ENCODE measurements at places on chromosomes 2 and 18. TPM values are rescaled to one million over a fixed set of nuclear protein-coding genes. Genes with fewer than 3 reads are reported as not detected.

The NEU4 gene
- 0.17 TPM for polyA plus RNA-seq

DNA sequence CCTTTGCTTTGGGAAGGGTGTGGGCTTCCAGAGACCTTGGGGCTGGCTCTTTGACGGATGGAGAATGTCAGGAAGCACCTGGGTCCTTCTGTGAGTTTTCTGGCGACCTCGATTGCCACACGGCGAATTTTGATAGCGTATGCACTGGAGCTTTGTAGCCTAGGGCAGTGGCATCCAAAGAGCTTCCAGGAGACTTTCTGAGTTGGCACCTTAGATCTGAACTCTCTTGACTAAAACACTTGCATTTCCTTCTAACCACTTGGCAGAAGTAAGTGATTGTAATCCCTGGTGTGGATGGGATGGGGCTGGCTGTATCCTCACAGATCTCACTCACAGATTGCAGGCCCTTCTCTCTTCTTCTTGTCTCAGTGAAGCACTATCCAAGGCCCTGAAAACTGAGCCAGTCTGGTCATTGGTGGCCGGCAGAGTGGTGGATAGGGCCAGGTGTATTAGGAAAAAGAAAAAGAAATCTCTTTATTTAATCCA is 7.8 kb downstream of the RNF144A start:
- DNase-seq = no peak
- H3K27ac ChIP-seq = no peak overlapping the region
- no peak overlapping the region for H3K4me3 ChIP-seq
- no peaks in the 10 kb centered on the region for H3K27me3 ChIP-seq

- H3K36me3 ChIP-seq = no peaks in the 10 kb centered on the region
- DNase-seq = no peak
- H3K27ac ChIP-seq = no peak overlapping the region
- no peaks in the 10 kb centered on the region for H3K4me1 ChIP-seq
These were observed 761.8 kb downstream of the LRRTM4 start for GRCh38 chr2:76760367-76760704.

The NTSR2 gene
- not detected for polyA plus RNA-seq

GRCh38 chr2:214328941-214329340 is 81.9 kb upstream of the VWC2L start:
- no peaks in the 10 kb centered on the region for H3K36me3 ChIP-seq
- no peaks in the 10 kb centered on the region for H3K27me3 ChIP-seq
- DNase-seq = no peak
- H3K27ac ChIP-seq = no peak overlapping the region

DNA sequence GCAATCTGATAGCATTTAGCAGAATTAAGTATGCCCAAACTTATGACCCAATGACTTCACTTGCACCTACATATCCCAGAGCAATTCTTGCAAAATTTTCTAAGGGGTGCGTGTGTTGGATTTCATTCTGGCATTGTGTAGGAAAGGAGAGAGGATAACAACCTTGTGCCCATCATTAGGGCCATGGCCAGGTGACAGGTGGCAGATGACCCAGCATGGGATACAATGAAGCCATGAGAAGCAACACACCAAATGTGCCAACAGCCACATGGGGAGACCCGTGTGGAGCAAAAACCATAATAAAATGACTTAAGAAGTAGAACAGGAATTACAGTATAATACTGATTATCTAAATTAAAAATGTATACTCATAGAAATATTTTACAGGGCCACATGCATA is 166.9 kb upstream of the EPB41L3 start:
- H3K4me1 ChIP-seq = no peaks in the 10 kb centered on the region
- no peak for DNase-seq
- H3K27me3 ChIP-seq = no peaks in the 10 kb centered on the region
- H3K36me3 ChIP-seq = no peaks in the 10 kb centered on the region
- H3K27ac ChIP-seq = no peak overlapping the region

The STK36 gene
- 98.5 TPM for polyA plus RNA-seq

GRCh38 chr2:46369783-46370182 is 72.6 kb downstream of the EPAS1 start:
- H3K27ac ChIP-seq = peak overlapping the region; percentile 10
- H3K27me3 ChIP-seq = no peaks in the 10 kb centered on the region
- H3K4me1 ChIP-seq = peaks cover 4% of the 10 kb centered on the region
- H3K36me3 ChIP-seq = no peaks in the 10 kb centered on the region
- H3K4me3 ChIP-seq = no peak overlapping the region

The ACVR1C gene
- polyA plus RNA-seq = 0.29 TPM

DNA sequence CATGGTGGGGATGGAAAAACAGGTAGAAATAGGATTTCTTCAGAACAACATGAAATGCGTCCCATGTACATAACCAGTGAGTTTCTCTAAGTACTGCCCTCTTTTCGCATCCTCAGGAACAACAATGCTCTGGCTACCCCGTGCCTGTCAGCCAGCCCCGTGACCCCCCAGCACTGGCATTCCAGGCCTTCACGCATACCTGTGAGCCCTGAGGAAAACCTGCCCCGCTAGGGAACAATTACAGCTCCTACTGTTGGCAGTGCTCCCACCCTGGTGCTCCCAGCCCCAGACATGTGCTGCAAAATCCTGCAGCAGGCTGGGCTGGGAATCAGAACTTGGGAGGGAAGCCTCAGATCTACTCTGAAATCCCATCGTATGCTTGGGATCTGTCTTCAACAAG is 9.1 kb downstream of the SMAD7 start:
- no peak for DNase-seq
- peaks cover 99% of the 10 kb centered on the region for H3K4me1 ChIP-seq
- H3K36me3 ChIP-seq = peaks cover 62% of the 10 kb centered on the region
- H3K27ac ChIP-seq = peak overlapping the region; percentile 97
- no peaks in the 10 kb centered on the region for H3K27me3 ChIP-seq

DNA sequence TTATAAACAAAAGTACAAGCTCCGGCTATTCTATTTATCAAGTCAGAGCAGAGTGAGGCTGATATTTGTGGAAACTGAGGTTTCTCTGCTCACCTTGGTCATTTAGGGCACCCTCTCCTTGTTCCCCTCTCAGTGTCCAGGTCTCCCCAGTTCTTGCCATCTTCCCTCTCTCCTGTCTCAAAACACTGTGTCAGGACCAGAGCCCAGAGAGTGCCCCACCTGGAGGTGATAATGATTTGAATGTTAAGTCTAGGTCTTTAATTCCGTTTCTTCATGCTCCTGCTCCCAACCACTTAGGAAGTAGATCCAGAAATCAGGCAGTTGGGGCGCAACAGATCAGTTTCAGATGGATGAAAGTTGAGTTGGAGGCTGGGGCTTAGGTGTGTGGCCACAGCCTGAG is 9.2 kb upstream of the ADCY3 start:
- H3K27ac ChIP-seq = no peak overlapping the region
- H3K4me3 ChIP-seq = no peak overlapping the region
- DNase-seq = no peak
- H3K27me3 ChIP-seq = no peaks in the 10 kb centered on the region
- H3K4me1 ChIP-seq = peaks cover 12% of the 10 kb centered on the region

The APOB gene
- polyA plus RNA-seq = 0.03 TPM

- no peak overlapping the region for H3K4me3 ChIP-seq
- no peaks in the 10 kb centered on the region for H3K36me3 ChIP-seq
- DNase-seq = no peak
- no peaks in the 10 kb centered on the region for H3K27me3 ChIP-seq
These were observed 88.3 kb downstream of the SOWAHC start for GRCh38 chr2:109702250-109702985.

- no peaks in the 10 kb centered on the region for H3K4me1 ChIP-seq
These were observed 19.1 kb downstream of the RAMP1 start for GRCh38 chr2:237878321-237879057.

The TTR gene
- polyA plus RNA-seq = 0.35 TPM

- H3K27ac ChIP-seq = peak overlapping the region; percentile 75
- H3K36me3 ChIP-seq = no peaks in the 10 kb centered on the region
- peak overlapping the region; percentile 55 for H3K4me3 ChIP-seq
- DNase-seq = peak; percentile 80
These were observed 652 bp downstream of the GPC1 start for GRCh38 chr2:240435948-240436682.

DNA sequence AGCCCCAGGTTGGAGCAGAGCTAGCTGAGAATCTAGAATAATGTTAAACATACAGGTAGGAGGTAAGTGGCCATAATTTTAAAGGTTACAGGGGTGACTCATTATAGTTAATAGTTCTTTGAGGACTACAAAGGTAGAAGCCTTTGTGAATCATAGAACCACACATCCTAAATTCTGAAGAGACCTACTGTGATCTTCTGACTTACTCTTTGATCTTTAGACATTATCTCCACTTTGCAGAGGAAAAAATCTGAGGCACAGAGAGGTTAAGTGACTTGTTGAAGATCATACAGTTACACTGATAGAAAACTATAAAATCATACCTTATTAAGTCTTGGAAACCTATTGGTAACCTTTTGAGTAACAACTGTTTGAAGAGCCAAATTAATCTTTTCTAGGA is 1051.3 kb upstream of the NRXN1 start:
- no peaks in the 10 kb centered on the region for H3K27me3 ChIP-seq
- no peaks in the 10 kb centered on the region for H3K36me3 ChIP-seq
- no peak overlapping the region for H3K27ac ChIP-seq
- no peaks in the 10 kb centered on the region for H3K4me1 ChIP-seq

DNA sequence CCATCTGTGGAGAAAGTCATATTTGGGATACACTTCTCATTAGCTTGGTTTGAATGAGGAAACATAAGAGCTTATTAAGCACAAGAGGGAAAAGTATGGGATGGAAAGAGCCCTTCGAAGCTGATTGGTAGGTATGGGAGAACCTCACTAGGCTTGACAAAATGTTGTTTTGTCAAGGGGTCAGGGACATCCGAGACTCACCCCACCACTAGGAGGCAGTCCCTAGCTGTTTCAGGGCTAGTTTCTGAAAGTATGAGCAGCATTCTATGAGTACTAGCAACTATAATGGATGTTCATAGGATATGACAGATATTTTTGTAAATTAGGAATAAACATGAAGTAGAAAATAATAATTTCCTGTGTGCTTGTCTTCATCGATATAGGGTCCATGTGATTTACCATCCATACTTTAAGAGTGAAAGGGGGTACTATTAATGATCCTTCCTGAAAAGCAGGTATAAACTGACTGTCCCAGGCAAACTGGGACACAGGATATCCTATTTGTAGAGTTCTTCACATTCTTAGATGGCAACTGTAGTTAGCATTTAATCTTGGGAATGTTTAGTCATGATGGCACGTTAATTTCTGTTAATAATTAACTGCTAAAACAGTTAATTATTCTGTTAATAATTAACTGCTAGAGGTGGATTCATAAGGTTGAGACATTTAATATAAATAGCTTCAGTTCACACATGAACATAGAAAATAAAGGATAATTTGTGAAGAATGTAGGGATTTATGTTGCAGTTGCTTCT is 28.4 kb downstream of the OTX1 start:
- no peak overlapping the region for H3K4me3 ChIP-seq
- no peaks in the 10 kb centered on the region for H3K36me3 ChIP-seq

The WNT6 gene
- not detected for polyA plus RNA-seq

The INPP5D gene
- polyA plus RNA-seq = 10.8 TPM

- no peaks in the 10 kb centered on the region for H3K36me3 ChIP-seq
- peaks cover 31% of the 10 kb centered on the region for H3K27me3 ChIP-seq
- peak overlapping the region; percentile 33 for H3K27ac ChIP-seq
- H3K4me3 ChIP-seq = peak overlapping the region; percentile 48
These were observed 1.3 kb downstream of the TWIST2 start for GRCh38 chr2:238848976-238849853.
